ENCODE measurements at places on chromosomes 16 and 17. TPM values are rescaled to one million over a fixed set of nuclear protein-coding genes. Genes with fewer than 3 reads are reported as not detected.

Gene ZACN
- total RNA-seq: not detected

Gene DHRS7C
- total RNA-seq: not detected

Gene C16orf96
- under 0.01 TPM for total RNA-seq

Gene HNF1B
- not detected for total RNA-seq

Gene TNFSF12
- 9.6 TPM for total RNA-seq

Gene CCT6B
- 1.2 TPM for total RNA-seq

All from fibroblast of lung (primary cell).